ENCODE measurements at places on chromosomes 4 and X.

DNA sequence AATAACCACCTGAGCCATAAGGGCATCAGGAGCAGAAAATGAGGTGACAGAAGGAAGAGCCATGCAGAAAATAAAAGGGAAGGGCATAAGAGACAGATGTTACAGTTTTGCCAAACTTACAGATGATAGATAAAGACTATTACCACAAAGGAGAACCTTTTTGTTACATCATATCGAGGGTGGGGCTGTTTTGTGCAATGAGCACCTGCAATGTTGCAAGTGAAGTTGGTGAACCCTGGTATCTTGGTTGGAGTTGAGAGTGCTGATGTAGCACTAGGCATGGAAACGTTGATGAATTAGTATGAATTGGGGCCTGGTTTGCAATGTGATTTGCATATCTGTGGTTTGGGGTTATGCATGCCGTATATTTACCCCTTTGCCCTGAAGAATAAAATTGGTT, 119.8 kb upstream of the TEX13D start:
- DNase-seq, result no peak

- DNase-seq, result no peak
Observed at GRCh38 chr4:6902318-6903042, 7.1 kb upstream of the TBC1D14 start.

GRCh38 chrX:140712413-140713173, 3.0 kb downstream of the LINC00632 start:
- DNase-seq, result peak; percentile 70

- no peak for DNase-seq
Observed at GRCh38 chr4:56976837-56977320, 527 bp downstream of the NOA1 start.

GRCh38 chrX:136710325-136710951, 62.5 kb downstream of the CD40LG start:
- no peak for DNase-seq

GRCh38 chr4:56689201-56689969, 8.3 kb upstream of the HOPX start:
- no peak for DNase-seq

GRCh38 chrX:39633293-39633692, 464.5 kb downstream of the BCOR start:
- no peak for DNase-seq

DNA sequence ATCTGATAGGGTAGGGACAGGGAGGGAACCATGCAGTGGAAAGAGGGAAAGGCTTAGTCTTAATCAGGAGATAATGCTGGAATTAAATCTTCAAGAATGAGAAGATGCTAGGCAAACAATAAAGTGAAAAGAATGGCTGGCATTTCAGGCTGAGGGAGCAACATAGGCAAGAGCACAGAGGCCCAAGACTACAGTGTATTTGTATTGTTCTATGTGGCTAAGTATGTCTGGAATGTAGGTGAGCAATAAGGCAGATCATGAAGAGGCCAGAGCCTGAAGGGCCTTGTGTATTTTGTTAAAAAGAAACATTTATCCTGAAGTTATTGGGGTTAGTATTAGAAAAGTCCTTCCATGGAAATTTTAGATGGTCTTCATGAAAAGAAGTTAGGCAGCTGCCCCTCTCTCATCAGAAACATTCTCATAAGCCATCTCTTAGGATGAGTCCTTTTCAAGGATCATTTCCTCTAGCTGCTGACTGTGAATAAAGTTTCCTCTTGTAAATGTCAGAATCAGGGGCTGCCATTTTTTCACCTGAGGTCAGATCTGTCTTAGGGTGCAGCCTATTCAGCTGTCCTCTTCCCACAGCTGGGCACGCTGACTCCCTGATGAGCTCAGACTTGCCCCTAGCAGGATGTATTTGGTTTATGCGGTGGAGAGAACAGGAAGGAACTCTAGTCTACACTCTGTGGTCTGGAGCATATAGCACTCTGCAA, 46.3 kb downstream of the ATP10D start:
- no peak for DNase-seq

DNA sequence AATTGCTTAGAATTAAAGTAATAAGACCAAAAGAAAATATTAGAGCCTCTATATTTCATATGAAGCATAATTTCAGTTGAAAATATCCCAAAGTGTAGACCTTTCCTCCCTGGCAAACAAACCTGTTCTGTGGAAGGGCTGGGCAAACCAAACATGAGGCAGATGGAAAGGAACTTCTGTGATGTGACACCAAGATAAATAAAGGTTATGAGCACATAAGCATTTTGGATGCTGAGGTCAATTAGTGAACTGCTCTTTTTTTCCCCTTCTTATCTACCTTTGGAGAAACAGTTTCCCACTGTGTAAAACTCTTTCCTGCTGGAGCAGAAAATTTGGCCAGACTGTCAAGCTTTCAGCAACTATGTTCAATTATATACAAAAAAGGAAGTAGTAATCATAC, 109.6 kb upstream of the STIM2 start:
- no peak for DNase-seq

DNA sequence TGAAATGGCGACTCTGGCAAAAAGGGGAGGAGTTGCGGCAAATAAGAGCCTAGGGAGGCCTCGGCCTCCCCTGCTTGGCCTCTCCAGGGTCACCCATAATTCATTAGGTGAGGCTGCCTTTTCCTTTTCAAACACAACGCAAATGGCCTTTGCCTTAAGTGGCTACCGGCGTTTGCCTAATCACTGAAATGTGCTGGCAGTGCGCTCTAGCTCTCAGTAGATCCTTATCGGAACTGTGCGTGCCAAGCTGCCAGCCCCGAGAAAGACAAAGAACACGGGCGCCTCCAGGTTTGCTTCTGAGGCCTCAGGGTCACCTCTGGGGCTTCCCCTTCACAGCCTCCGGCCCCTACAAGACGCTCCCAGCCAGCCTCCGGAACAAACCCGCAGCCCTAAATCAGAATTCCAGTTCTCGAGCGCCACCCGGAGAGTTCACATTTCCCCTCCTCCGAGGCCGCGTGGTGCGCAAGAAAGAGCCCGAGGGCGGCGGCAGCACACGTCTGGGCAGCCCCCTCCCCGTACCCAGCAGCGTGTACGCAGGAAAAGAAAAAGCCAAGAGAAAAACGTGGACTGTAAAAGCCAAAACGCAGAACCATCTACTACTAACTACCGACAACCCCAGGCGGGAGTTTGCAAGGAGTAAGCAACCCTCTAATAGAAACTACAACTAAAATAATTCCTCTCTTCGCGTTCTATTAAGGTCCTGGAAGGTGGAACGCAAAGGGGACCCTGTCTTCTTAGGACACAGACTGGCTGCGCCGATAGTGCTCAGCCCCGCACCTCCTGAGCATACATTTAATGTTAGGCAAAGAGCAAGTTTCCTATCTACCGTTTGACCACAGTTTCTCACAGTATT, 76.5 kb upstream of the BCOR start:
- no peak for DNase-seq

- DNase-seq, result no peak
Observed at GRCh38 chr4:26570596-26570995, 13.3 kb upstream of the TBC1D19 start.

DNA sequence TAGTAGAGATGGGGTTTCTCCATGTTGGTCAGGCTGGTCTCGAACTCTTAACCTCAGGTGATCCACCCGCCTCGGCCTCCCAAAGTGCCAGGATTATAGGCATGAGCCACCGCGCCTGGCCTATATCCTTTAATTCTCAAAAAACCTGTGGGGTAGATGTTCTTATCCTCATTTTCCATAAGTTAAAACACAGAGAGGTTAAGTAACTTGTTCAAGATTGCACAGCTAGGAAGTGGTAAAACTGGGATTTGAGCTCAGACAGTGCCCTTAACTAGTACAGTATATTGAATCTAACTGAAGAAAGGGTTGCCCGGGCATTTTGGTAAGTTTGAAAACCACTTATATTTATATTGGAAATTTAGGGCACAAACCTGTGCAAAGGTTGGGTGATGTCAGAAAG, 116.0 kb downstream of the GLUD2 start:
- no peak for DNase-seq

DNA sequence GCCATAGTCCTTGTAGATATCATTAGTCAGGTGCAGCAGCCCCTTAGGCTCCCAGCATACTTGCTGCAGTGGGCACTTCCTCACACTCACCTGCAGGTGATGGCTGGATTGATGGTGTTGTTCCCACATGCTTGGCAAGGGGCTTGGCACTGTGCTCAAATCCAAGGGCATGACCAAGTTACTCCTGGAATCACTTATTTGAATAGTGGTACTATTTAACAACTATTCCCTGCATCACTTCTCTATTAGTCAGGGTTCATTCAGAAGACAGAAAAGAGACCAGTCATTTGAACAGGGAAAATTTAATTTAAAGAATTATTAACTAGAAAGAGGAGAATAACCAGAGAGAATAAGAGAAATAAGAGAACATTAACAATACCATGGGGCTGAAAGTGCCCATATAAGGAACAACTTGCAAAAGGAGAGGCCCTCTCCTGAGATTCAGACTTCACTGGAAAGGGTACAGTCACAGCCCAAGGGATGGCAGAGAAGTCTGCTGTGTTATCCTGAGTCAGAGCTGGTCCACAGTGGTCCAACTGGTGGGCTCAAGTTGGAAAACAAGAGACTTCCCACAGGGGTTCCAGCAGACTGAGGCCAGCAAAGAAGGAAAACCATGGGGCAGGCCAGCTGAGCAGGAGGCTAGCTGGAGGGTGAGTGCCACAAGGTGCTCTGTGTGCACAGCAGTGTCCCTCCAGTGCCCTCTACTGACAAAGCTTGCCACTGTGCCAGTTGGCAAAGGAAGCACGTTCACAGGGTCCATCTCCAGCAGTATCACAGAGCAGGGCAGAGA, 9.8 kb downstream of the SPP1 start:
- peak; percentile 36 for DNase-seq

DNA sequence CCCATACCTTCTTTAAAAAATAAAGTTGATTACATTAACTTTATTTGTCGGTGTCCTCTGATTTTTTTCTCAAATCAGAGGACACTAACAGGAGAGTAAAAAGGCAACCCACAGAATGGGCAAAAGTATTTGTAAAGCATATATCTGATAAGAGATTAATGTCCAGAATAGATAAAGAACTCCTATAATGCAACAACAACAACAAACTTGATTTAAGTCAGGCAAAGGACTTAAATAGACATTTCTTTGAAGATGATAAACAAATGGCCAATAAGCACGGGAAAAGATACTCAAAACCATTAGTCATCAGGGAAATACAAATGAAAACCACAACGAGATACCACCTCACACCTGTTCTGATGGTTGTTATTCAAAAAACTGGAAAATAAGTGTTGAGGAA, 28.7 kb downstream of the DOCK11 start:
- no peak for DNase-seq

- DNase-seq, result no peak
Observed at GRCh38 chr4:184751585-184751956, 17.7 kb upstream of the CENPU start.

GRCh38 chr4:164312671-164313070, 441.3 kb upstream of the SMIM31 start:
- DNase-seq, result no peak

DNA sequence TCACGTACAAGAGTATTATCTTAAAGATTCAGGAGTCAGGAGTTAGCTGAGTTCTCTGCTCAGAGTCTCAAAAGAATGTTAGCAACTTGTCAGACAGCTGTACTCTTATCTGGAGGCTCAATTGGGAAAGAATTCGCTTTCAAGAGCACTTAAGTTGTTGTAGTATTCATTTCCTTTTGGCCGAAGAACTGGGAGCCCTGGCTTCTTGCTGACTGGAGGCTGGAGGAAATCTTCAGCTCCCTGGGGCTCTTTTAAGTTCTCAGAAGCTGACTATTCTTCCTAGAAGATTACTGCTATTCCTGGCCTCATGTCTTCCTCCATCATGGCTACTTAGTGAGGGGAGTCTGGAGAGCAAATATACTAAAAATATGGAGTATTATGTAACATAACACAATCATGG, 587.2 kb downstream of the EPHA5 start:
- no peak for DNase-seq

- DNase-seq, result no peak
Observed at GRCh38 chrX:137431693-137432488, 134.0 kb upstream of the ZIC3 start.

DNA sequence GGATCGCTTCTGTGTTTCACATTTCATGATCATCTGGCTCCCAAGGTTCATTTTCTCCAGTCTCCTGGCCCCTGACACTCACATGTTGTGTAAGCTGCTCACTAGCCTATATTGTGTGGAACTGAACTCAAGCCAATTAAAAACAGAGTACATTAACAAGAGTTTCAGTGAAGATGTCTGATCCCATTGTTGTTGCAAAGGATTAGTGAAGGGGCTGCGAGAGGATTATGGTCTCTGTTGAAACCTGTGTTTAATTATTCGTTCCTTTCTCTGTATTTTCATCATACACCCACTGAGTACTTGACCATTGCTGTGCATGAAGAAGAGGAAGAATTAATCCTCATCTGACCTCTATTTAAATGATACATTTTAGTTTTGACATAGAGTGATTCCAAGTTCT, 54.7 kb downstream of the AFF2 start:
- no peak for DNase-seq

- DNase-seq, result no peak
Observed at GRCh38 chrX:112473654-112474053, 206.1 kb downstream of the LHFPL1 start.

DNA sequence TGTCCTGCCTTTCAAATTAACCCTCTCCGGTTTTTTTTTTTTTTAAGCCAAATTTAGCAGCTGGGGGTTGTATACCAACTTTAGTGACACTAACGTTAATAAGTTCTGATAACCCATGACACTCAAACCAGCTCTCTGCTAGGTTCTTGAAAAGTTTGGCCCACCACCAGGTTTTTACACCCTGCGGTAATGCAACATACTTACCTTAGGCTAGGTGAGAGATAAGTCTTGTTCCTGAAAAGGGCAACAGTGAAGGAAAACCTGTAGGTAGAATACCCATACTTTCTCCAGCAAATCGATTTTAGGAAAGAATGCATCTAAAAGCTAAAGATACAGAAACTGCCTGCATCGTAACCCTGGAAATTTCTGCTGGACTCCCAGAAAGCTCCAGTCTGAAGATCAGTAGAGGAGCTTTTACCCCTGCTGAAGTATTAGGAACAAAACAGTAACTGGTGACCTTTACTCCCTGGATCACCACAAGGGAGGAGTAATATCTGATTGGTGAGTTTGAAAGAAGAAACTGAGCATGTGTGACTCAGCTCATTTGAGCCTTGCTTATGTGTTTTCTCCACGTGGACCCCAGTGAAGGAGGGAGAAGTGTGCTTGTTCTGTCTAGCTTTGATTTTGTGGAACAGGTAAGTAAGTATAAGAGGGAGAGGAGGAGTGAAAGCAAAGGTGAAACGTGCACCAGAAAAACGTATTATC, 34.4 kb upstream of the COX18 start:
- no peak for DNase-seq

DNA sequence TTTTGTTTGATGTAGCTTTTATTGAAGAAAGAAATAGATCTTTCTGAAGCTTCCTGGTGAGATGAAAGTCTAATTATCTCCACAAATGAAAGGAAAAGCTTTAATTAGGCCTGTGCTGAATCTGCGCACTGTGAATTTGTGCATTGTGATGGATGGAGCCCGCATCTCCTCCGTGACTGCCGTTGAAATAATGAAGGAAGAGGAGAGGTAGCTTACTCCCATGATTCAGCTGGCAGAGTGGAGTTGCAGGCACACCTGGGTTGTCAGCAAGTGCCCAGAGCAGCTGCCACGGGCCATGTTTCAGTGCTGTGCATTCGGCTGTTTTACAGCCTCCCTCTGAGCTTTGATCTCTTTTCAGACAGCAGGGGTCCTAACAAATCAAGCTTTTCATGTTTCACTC, 735.3 kb upstream of the TENM3 start:
- DNase-seq, result no peak

GRCh38 chr4:148116264-148116663, 325.9 kb downstream of the NR3C2 start:
- DNase-seq, result peak; percentile 36
